ENCODE measurements at places on chromosomes 11 and 22.

DNA sequence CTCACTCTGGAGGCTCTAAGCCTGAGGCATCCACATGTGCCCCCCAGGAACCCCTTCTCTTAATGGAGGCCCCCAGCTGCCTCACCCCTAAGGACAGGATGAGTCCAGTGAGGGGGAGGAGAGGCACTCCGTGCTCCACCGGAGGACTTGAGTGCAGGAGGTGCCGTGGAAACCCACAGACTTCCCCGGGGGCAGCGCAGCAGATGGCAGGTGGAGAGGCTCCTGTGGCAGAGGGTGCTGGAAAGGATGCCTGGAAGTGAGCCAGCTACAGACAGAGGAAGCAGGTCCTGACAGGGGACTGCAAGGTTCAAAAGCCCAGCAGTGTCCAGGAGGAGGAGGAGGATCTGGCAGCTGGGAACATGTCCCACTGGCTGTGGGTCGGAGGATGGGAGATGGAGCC lies 1384.0 kb downstream of the TBC1D22A start:
- DNase-seq: no peak

- DNase-seq: no peak
These were observed 41.3 kb upstream of the HMGXB4 start for GRCh38 chr22:35215993-35216392.

GRCh38 chr11:100689141-100689540 lies 2.1 kb downstream of the ARHGAP42 start:
- DNase-seq: no peak

GRCh38 chr11:2136952-2137201 lies 2.3 kb downstream of the IGF2 start:
- DNase-seq: no peak

GRCh38 chr11:96481771-96482170 lies 92.0 kb downstream of the JRKL start:
- no peak for DNase-seq

DNA sequence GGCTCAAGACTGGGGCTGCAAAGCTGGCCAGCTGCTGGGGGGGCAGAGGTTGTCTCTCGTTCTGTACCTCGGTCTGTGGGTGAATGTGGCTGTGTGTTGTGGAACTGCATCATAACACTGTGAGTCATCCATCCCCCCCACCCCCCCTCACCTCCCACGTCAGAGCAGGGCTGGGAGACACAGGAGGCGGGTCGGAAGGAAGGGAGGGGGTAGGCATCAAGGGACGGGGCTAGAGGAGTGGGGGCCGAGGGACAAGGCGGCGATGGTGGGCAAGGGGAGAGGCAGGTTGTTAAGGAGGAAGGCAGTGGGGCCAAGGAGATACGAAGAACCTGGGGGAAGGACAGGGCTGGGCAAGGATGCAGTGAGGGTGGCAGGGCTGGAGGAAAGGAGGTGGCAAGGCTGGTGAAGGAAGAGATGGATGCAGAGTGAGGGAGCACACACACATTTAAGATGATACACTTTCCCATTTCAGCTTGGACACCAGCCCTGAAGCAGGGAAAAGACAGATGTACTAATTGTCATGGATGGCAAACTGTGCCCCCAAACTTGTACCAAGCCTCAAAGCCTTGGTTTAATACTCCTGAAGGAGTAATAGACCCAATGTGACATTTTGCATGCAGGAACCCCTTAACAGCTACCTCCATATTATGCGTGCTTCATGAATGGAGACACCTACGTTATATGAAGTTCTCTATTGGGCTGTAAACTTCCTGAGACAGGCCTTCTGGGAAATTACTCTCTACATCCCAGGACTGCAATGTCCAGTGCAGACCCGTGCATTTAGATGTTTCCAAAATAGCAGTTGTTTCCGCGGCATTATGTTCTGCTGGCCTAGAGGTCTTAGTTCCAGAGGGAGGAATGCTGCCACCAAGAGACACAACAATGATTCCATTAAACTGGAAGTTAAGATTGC lies at the start of gene YPEL4:
YPEL4 (minus strand) TSS at position 87 of the 913 bp plus-strand sequence. CDS start 2,805 bp downstream, outside the sequence.
- DNase-seq: peak; percentile 86

DNA sequence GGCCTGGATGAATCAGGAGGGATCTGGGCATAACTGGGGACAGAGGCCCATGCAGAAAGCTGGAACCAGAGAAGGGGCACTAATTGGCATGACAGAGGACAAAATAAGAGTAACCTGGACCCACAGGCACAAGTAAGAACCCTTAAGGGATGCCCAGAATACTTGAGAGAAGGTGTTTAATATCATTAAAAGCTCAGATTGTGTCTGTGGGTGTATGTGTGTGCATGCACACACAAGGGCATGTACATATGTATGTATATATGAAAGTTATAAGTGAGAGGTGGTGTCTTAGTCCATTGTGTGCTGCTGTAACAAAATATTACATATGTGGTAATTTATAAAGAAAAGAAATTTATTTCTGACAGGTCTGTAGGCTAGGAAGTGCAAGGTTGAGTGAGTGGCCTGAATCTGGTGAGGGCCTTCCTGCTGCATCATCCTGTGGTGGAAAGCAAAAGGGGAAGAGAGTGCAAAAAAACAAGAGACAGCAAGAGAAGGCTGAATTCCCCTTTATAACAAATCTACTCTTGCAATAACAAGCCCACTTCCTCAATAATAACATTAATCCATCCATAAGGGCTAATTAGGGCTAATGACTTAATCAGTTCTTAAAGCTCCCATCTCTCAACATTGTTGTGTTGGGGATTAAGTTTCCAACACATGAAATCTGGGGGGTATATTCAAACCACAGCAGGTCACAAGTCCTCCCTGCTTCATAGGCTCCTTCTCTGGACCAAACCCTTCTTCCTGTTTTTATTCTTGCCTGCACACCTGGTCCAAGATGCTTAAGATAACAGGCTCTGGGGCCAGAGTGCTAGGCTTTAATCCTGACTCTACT lies 68.3 kb upstream of the POU2AF2 start:
- no peak for DNase-seq

DNA sequence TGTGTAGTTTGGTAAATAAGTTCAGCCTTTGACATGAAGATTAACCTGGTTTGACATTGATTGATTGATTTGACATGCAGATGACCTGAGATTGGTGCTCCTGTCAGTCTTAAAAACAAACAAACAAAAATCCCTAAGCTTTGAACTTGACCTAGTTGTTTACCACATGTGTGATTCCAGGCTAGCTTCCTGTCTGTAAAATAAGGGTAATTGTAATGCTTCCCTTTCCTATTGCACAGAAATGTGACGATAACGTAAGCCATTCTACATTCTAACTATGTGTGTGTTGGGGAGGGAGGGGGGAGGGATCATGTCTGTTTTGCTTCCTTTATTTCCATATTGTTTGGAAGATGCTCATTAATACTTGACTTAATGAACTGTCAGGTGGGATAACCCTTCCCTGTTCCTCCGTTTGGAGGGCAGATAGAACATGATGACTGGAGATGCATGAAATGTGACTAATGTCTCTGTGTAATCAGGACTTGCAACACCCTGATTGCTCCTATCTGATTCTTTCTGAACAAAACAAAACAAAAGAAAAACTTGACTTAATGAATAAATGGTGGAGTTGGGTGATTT lies 106.1 kb upstream of the CLMP start:
- peak; percentile 52 for DNase-seq

DNA sequence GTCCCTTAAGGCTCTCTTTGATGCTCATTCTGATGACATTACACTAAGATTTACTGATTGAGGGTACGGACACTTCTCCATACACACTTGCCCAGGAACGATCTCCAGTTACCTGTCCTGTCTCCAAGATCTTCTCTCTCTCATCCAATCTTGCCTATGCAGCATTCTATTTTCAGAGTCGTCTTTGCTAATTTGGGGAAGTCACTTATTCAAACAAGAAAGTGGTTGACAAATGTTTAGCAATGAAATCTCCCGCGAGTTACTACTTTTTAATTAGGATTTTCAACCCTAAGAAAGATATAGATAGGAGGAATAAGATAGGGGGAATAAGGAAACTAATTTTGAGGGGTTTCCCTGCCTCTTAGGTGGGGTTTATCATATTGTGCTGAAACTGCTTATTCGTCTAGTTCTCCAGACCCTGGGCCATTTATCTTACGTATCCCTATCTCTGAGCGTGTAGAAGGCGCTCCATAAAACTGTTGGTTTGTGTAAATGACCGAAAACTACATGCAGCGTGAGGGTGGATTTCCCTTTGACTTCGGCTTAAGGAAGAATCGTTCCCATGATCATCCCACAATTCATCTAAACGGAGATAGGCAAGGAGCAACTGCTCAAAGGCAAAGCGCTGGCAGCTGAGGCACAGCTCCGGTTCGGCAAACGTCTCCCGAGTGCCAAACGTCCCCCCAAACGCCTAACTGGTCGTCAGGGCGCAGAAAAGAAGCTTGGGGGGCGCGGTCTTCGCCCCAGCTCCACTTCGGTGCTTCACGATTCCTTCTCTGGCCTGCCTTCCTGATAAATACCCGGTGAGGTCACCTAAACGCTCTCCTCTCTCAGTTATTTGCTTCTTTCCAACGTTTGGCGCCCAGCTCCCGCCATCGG lies 804 bp downstream of the APIP start:
- no peak for DNase-seq

DNA sequence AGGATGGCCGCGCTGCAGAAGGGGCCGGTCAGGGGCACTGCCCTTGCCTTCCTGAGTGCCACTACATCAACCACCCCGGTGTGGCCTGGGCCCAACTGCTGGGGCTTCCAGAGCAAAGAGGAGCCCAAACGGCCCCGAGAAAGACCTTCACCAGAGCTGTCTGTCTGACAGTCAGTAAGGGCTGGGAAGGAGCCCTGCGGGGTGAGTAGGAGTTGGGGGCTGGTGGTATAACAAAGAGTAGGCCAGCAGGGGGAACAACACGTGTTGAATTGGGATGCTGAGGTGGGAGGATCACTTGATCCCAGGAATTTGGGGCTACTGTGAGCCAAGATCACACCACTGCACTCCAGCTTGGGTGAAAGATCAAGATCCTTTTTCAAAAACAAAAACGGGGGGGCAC lies 3.9 kb downstream of the GSTT4 start:
- no peak for DNase-seq

Data from fibroblast of skin of right biceps (primary cell).